ENCODE measurements at places on chromosomes 7 and 10.

- no peak for DNase-seq
Measured at GRCh38 chr7:100185726-100186125, 8.0 kb downstream of the STAG3 start.

DNA sequence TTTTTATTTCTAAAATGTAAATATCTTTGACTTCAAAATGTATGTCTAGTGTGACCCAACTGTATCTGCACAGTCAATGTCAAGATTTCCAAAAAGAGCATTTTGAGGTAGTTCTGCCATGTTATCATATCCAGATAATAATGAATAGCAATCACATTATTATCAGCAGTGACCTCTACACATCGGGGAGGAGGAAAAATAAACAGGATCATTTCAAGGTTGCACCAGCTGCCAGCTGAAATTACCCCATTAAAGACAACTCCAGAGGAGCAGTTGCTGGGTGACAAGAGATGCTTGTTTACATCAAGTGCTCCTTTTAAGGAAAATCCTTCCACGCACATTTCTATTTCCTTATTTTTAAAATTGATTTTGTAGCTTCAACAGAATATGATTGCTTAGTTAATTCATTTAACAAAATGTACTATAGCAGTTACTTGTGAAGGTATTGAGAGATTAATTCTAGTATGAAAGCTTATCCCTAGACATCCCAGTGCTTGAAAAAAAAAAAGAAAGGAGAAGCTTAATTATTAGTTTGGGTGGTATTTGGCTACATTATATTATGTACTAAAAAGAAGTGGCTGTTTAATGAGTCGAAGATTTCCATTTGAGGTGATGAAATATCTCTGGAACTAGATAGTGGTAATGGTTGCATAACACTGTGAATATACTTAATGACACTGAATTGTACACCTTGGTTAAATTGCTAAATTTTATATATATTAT lies 19.3 kb upstream of the SLC35G1 start:
- no peak for DNase-seq

- no peak for DNase-seq
Measured at GRCh38 chr10:123398180-123398591, 244.0 kb downstream of the BUB3 start.

DNA sequence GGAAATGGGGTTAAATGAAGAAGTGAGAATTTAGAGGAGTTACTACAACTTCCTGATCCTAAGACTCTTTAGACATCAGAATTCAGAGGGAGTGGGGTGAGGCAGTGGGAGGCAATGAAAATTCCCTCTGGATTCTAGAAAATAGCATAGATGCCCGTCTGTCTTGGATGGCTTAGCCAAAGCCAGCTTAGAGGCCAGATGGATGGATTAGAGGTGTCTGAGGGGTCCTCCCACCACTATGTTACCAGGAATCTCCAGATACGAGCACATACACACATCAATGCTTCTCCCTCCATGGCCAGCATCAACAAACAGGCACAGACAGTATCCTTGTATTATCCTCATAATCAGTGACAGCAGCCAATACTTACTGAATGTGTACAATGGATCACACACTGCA lies 418.1 kb downstream of the PLXNA4 start:
- no peak for DNase-seq

DNA sequence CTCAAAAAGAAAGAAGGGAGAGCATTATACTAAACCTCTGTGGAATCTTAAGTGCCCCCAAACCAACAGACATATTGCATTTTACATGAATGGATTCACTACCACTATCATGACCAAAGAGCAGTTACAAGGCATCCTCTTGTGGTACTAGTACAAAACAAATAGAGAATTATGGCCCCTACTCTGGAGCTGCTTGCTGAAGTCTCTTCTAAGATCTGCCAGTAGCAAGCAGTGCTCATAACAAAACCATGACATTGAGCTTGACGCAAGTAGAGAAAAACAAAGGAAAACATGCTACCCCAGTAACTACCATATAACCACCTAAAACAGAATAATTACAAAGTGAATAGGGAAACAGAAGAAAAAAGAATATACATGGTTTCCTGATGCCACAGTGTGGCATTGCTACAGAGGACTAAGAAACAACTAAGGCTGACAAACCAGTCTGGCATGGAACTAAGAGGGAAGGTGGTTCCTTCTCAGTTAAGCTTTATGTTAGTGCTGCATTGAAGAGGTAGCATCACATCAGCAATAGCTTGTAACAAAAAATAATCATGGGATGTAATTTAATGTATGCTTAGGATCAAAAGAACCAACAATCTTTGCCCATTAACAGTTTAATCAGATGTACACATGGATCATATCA lies 150.2 kb upstream of the AGR3 start:
- DNase-seq, result no peak

DNA sequence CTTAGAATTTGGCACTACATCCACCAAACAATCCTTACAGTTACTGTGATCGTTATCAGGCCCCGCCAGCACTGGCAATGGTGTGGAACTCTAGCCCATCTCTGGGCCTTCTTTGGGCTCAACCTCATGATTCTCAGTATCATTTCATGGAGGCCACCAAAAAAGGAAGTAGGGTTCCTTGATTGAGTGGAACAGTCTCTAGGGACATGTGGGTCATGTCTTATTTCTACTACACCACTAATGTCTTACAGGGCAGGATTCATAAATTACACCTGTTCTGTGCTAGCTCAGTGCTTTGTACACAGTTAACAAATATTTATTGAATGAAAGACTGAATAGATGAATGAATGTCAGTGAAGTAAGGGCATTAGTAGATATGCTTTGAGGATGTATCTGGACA lies 53.9 kb downstream of the AP3M1 start:
- no peak for DNase-seq

DNA sequence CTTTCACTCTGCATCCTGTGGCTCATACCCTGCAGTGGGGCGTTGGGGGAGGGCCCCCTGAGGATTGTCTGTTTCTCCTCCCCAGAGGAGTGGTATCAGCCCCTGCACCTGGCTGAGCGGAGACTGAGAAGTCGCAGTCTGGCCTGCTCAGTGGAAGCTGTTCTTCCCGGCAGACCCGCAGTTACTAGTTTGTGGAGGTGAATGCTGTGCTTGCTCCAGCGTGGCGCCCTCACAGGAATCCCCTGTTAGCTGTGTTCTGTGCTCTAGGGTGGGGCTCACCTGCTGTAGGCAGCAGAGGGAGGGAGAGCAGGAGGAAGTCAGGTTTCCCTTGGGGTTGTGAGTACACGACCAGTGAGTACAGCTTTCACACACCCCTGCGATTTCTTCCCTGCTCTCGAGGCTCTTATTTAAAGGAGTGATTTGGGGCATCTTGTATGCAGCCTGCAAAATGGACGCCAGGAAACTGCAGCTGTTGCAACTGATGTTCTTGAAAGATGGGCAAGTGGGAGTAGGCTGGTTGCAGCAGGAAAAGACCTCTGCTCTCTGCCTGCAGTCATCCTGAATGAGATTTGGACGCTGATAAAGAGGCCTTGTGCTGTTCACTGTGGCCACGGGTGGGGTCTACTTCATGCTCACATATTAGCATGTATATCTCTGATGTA lies 66.4 kb downstream of the HK1 start:
- peak; percentile 58 for DNase-seq

DNA sequence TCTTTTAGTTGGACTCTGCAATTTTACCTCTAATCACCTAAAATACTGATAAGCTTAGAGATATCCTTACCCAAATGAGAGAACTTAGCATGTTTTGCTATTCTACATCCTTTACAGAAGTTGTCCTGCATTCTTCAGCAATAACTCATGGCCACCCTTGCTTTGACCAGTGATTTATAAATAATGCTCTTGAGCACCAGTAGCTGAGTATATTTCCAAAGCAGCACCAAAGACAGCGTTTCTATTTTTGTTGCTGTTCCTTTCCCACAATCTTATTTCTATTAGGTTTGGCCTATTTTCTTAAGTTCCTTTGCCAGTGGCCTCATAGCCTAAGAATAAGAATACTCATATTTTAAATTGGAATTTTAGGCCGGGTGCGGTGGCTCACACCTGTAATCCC lies 15.0 kb downstream of the ARPC1A start:
- DNase-seq, result no peak

GRCh38 chr10:65891073-65891981 lies 1034.5 kb upstream of the LRRTM3 start:
- DNase-seq, result no peak

GRCh38 chr7:122556873-122557542 lies 141.9 kb downstream of the RNF133 start:
- no peak for DNase-seq

DNA sequence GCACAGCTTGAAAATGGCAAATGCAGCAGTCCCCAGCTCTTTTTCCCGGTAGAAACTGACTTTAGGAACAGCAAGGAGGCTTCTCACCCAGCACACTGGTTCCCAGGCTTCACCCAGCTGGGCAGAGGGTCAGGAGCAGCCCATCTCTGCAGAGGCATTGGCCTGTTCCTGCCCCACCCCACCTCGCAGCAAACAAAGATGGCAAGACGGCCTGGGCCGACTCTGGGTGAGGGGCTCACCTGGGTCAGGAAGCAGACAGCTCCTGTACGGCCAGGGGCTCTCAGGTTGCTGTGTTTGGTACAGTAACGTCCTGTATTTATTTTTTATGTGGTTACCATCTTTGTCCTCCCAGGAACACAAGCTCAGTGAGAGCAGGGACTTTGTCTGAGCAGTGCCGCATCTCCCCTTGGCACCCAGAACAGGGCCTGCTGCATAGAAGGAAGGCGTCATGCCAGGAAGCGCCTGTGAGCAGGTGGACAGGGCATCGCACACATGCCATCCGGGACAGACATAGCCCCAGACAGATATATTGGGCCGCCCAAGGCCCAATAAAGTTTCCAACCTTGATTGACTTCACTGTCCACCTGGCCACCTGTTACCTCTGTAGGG lies 585.0 kb upstream of the FOXK1 start:
- no peak for DNase-seq

DNA sequence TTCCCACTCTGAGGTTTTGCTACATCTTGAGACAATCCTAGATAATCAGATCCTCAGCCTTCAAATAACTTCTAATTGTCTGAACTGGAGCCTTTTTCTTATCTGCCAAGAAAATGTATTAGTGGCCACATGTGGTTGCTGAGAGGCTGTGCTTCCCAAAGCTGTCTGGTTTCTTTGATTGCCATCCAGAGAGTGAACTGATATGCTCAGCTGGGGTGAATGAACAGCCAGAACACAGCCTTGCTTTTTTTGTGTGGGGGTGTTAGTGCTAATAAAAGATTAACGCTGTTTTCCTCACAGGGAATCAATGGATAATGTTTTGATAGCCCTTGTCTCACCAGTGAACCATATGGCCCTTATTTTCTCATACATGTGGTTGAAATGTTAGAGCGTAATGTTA lies 66.9 kb downstream of the BBS9 start:
- DNase-seq, result no peak

- peak; percentile 68 for DNase-seq
Measured at GRCh38 chr10:91162495-91163268, 57.8 kb upstream of the PCGF5 start.

GRCh38 chr7:32415936-32416335 lies 74.2 kb downstream of the LSM5 start:
- DNase-seq, result no peak

GRCh38 chr7:151099486-151100211 lies 13.4 kb downstream of the AGAP3 start:
- DNase-seq, result no peak

- no peak for DNase-seq
Measured at GRCh38 chr7:132935608-132936007, 146.3 kb downstream of the CHCHD3 start.

- no peak for DNase-seq
Measured at GRCh38 chr10:27699776-27700175, 45.8 kb downstream of the MKX start.
